ENCODE measurements at places on chromosomes 4 and X.

GRCh38 chr4:123444290-123444731 lies 47.7 kb downstream of the SPRY1 start:
- DNase-seq, result peak; percentile 65

DNA sequence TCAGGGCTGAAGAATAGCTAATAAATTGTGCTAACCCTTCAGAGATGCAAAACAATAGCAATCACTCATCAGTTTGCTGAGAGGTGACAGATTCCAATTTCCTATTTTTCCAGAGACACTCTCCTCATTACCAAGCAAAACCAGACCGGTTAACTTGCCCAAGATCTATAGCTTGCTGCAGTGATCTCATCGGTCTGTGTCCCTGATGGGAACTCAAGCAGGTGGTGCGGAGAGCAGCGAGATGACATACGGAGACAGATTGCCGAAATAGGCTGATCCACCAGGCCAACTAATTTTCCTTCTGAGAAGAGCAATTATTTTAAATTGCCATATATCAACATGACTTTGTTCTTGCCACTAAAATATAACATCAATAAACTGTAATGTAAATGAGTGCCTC lies 10.5 kb upstream of the DCHS2 start:
- DNase-seq, result no peak

DNA sequence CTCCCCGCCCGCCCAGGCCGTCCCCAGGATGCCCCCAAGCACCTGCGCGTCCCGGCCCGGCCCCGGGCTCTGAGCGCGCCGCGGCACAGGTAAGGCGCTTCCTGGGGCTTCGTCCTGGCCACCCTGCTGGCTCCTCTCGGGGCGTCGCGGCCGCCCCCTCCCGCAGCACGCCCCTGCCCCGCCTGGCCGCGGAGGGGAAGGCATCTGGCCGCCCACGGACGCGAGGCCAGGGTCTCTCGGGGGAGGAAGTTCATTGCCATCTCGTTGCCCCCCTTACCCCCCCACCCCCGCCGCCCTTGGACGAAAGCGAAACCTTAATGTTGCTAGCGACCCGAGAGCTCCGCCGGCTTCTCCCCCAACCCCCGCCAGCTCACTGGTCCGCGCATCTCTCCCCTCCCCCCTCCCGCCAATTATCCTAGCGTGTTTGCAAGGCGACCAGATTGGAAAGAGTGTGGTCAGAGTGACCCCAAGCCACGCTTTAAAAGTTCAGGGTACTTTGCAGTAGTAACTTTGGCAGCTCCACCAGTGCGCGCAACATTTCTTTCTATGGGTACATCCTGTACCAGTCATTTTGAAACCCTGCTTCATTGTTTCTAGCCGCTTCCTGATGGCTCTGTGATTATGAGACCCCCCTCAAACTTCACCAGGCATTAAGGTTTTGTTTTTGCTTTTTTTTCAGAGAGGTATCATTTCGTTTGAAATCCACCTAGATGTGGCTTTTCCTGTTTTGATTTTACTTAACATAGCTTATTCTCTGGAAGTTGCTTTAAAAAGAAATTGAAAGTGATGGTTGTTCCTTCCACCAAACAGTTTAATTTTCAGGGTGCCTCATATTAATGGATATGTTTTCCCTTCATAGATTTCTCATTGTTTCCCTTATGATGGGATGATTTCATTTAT lies 626 bp downstream of the TBC1D1 start:
- peak; percentile 62 for DNase-seq

DNA sequence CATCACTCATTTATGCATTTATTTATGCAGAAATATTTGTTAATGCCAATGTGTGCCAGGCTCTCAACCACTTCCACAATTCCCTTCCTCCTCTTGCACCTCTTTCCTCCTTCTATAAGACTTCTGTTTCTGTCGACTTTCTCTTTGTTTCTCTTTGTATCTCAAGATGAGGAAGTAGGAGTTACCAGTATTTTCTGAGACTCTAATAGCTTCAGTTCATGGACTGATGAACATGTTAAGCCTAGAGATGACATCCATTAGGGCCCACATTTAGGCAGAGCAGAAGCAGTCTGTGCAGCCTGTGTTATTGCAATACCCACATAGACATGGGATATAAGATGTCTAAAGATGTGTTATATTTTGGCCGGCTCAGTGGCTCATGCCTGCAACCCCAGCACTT lies 241.8 kb upstream of the SMIM31 start:
- DNase-seq, result no peak

DNA sequence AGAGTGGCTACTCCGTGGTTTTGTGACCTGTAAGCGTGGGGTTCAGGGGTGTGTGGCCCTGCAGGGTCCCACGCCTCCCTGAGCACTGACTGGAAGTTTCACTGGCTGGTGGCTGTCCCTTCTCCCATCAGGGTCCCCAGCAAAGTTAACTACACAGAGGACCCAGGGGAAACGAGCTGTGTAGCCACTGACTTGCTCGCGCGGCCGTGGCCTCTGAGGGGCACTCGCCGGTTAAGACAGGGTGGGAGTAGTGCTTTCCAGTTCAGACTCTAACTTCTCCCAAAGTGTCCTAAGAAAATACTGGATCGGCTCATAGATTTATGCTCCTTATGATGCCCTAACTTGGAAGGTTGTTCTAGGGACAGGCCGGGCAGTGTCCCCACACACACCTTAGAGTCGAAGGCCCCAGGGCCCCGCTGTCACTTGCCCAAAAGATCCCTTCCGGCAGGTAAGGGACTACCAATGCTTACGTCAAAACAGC lies 28.2 kb downstream of the NELFA start:
- no peak for DNase-seq

GRCh38 chr4:69064391-69064790 lies 31.9 kb upstream of the UGT2B7 start:
- DNase-seq, result no peak

GRCh38 chr4:56330691-56331090 lies 56.6 kb downstream of the AASDH start:
- no peak for DNase-seq
